ENCODE measurements at places on chromosomes 16 and 17.

GRCh38 chr16:22210854-22211253 is 4.8 kb downstream of the EEF2K start:
- no peak for DNase-seq

DNA sequence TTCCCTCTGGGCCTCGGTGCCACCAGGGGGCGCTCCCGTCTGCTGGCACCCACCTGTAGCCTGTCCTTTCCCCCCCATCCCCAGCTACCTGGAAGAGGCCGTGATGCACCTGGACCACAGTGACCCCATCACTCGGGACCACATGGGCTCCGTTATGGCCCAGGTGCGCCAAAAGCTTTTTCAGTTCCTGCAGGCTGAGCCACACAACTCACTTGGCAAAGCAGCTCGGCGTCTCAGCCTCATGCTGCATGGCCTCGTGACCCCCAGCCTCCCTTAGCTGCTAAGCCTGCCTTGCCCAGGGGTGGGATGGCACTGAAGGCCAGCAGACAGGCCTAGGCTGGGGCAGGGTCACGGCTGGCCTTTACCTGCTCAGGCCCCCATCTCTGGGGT is 818 bp upstream of the NRN1L start:
- DNase-seq = peak; percentile 48

DNA sequence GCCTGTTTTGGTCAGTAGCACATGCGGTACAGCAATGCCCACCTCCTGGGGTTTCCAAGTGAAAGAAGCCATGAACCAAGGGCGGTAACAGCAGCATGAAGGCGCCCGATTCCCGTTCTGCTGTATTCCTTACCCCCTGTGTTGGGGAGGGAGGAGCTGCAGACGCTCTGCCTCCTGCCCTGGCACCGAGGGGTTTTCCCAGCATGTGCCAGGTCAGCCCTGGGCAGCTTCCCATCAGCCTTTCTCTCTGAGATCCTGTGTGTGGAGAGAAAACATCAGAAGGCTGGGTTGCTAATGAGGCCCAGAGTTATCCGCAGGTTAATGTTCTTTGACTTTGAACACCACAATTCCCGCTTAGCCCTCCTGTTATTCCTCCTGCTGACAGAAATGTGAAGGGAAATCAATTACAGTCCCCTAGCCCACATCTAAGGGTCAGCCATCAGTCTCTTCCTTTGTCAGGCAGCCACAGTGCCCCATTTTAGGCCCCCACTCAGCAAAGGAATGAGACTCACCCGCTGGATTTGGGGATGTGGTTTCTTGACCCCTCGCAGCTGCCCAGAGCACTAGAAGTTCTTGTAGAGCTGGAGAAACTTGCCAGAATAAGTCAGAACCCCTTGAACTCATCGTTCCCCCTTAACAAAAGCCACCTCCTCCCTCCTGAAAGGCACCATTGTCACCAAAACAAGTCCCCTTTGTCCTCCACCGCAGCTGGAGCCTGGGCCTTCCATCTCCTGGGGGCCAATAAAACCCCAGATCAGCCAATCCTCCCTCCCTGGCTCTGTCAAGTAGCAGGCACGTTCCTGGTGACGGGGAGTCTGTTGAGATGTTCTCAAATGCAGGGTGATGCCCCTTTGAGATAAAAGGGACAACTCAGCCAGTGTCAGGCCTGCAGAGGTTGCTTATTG is 168.5 kb downstream of the KATNIP start:
- no peak for DNase-seq

- DNase-seq = peak; percentile 22
Measured at GRCh38 chr17:76887802-76888201, 19.6 kb downstream of the MGAT5B start.
